ENCODE measurements at places on chromosomes 7 and 10. TPM values are rescaled to one million over a fixed set of nuclear protein-coding genes. Genes with fewer than 3 reads are reported as not detected.

The TAF3 gene
- 21.8 TPM for total RNA-seq

The TMED4 gene
- 108 TPM for total RNA-seq

The KIF11 gene
- total RNA-seq: 2.1 TPM

The PDE6C gene
- not detected for total RNA-seq

The OR9A2 gene
- total RNA-seq: not detected

The COL17A1 gene
- total RNA-seq: not detected

The PARG gene
- 42.6 TPM for total RNA-seq

DNA sequence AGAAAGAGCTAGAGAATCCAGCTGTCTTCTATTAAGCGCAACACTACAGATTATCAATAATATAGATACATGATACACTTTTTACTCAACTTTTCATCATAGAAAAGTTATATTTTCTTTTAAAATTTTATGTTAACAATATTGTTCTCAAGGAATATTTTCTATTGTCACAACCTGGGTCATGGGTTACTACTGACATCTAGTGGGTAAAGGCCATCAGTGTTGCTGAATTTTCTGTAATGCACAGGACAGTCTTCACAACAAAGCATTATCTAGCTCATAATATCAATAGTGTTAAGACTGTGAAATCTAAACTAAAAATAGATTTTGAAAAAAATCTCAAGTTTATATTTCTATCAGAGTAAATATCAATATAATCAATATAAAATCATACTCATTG is 209.8 kb downstream of the ZNF33B start:
- no peaks in the 10 kb centered on the region for H3K36me3 ChIP-seq
- no peak for DNase-seq
- no peaks in the 10 kb centered on the region for H3K4me1 ChIP-seq
- H3K27me3 ChIP-seq: no peaks in the 10 kb centered on the region
- H3K27ac ChIP-seq: no peak overlapping the region

DNA sequence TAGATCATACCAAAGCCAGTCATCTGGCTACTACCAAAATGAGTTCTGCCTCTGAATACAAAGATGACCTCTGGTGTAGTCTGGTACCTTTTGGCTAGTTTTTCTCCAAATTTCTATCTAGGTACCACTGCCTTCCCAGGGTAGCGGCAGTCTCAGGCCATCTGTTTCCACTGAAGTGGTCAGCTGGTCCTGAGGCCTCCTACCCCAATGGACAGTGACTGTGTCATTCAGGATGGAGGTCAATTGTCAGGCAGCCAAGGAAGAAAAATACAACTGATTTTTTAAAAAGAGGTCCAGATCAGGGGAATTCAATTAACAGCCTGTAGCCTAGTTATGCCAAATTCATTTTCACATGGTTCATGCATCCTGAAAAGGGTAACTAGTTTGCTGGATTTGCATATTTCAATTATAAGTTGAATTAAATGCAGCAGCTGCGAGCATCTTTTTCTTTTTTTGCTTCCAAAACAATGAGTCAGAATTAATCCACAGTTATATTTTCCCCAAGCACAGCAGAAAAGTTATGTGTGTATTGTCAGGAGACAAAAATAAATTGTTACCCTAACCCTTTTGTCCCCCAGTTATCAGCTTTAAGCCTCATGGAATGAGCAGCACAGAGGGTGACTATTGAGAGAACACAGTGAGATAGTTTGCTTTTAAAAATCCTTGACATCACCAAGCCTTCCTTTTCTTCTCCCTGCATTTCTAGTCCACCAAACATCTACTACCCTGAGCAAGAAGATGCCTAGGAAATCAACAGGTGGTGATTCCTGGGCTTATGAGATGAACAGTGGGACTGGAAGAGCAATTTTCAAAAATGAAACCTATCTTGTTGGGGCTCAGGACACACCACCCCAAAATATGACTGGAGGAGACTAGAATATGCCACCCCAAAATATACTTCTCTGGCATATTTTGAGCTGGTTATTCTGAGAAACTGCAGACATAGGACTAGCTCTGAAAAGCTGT is 27.7 kb downstream of the BCCIP start:
- H3K27ac ChIP-seq: no peak overlapping the region
- no peaks in the 10 kb centered on the region for H3K36me3 ChIP-seq

Data from CD4-positive, alpha-beta memory T cell (primary cell).